ENCODE measurements at places on chromosomes 4 and X.

- DNase-seq, result no peak
These were observed 133.7 kb downstream of the PAPSS1 start for GRCh38 chr4:107586371-107586770.

- DNase-seq, result no peak
These were observed 367.3 kb downstream of the CHIC1 start for GRCh38 chrX:73930300-73930699.

DNA sequence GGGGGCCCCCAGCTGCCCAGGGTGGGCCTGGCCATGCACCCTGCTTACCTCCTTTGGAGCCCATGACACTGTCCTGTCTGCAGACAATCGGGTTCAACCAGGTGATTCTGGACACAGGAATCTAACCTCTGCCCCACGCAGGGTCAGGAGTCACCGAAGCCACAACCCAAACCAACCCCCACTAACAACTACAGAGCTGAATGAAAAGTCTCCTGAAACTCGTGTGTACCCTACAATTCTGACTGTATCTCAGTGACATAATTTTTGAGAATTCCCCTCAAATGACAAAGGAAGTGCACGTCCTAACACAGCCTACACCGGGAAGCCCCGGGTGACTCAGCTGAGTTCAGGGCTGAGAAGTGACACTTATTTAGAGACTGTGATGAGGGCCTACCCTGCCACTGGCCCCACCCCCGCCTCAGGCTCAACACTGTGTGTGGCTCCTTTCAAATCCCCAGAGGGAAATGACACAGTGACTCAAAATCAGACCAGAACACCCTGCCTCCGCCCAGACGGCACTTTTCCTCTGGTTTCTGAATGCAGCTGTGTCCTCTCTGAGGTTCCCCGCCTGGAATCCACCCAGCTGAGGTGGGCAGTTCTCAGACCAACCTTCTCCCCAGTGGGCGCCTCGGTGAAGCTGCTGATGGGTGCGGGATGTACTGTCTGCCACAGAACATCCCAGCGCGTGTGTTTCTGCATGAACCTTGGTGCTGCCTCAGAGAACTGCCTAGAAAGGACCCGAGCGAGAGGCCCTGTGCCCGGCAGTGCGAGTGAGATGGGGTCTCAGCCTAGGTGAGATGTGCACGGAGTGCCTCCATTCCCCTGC is 9.9 kb downstream of the TNIP2 start:
- no peak for DNase-seq

- DNase-seq, result no peak
These were observed 74.8 kb upstream of the SLC34A2 start for GRCh38 chr4:25580633-25581467.

DNA sequence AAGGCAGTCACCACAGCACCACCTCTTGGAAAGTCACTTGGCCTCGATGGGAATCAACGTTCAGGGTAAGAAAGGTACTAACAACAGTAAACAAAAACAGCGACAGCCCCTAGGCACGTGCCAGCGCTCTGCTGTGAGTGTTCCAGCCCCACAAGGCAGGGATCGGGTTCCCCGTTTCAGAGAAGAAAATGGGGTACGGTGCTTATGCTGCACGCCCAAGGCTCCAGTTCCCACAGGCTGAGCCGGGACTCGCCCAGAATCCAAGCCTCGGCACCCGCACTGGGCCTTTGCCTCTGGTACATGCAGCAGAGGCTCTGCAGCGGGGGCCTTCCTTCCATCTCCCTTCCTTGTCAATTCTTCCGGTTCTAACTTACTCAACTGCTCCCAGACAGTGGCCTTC is 37.3 kb downstream of the WDR1 start:
- DNase-seq, result no peak

GRCh38 chr4:120105472-120105871 is 38.8 kb upstream of the MAD2L1 start:
- no peak for DNase-seq

GRCh38 chr4:83276299-83277040 is 8.1 kb downstream of the COQ2 start:
- no peak for DNase-seq

DNA sequence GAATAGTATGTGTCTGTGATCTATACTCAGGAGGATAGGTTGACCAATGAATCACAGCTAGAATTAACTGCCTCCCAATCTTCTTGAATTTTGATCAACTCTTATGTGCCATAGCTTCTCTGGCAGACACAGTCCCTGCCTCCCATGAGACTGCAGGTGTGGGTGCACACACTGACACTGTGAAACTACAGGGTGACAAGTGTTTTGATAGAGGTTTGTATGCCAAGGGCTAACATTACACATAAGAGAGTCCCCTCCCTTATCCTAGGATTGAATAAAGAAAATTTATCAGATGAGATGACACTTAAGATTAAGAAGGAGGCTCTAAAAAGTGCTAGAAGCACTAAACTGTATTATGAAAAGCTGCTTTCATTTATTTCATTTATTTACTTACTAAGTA is 218.4 kb upstream of the BMP3 start:
- DNase-seq, result no peak

DNA sequence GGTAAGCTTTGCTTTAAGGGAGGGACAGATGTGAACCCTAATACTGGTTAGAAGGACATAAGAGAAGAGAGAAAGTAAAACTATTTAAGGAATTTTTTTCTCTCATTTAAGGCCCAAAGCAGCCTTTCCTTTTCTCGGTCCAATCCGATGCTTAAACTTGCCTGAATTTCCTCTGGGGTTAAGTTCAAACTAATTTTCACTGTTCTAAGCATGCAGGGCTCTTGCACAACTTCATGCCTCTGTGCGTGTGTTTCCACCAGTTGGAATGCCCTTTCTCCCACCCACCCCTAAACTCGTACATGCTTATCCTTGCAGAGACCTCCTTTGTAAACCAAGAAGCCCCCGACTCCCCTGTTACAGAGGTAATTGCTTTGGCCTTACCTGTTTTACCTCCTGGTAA is 204.7 kb downstream of the CBR4 start:
- DNase-seq, result no peak

DNA sequence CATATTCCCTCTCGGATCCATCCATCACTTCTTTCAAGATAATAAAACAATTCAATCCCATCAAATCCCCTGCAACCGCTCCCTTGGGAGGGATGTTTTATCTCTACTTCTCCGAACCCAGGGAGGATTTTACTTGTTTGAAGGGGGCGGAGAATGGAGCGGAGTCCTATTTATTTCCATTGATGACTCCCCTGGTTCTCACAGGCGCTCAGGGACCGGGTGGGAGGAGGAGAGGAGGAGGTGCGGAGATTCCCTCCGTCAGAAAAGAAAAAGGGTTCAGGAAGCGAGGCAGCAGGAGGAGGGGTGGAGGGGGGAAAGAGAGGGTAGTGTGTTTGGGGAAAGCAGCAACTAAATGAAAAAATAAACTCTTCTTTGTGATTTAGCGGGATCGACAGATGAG is 2.1 kb downstream of the NDNF start:
- DNase-seq, result no peak

DNA sequence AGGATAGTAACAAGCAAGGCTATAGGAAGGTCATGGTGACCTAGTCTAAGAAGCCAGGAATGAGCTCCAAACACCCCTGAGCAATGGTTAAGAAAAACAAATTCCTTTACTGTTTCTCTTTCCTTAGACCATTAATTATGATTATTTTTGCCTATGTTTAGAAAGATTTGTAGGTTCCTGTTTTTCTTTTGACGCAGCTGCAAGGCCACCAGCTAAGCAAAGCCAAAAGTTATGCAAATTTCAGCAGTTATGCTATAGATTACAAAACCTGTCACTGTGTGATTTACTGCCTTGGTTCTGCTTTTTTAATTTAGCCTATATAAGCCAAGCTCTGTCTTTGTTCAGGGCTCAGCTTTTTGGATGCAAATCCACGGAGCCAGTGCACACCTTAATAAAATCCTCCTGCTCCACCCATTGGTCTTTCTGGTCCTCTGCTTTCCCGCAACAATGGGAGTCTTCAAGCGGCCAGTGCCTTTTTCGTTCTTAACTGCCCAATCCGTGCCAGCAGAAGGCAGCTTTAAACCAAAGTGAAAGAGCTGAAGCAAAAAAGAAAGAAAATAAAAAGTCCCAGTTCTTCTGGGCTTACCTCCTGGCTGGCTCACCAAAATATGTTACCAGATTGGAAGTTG is 1.4 kb upstream of the CEP135 start:
- no peak for DNase-seq

- no peak for DNase-seq
These were observed 183.9 kb downstream of the SNCA start for GRCh38 chr4:89653012-89653411.

DNA sequence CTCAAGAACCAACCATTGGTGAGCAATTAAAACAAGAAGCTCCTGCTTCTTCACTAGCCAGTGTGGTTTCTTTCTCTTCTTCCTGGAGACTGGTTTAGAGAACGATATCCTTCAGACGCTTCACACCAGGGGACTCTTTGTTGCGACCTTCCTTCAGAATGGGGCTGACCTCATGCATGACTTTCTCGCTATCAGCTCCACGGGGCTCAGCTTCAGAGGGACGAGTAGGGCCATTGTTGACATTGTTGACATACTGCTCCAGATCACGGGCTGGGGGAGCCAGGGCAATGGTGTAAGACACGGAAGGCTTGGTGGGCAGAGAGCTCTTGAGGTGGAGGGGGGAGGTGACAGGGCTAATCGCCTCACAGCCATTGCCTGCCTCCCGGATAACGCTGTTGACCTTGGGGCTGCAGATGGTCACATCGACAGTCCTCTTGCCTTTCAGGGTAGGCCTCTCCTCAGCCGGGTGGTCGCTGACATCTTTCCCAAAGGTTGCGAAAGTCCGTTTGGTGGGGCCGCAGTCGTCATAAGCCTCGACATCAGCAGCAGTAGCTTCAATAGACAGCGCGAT is 113.8 kb downstream of the PCDH19 start:
- DNase-seq, result no peak

DNA sequence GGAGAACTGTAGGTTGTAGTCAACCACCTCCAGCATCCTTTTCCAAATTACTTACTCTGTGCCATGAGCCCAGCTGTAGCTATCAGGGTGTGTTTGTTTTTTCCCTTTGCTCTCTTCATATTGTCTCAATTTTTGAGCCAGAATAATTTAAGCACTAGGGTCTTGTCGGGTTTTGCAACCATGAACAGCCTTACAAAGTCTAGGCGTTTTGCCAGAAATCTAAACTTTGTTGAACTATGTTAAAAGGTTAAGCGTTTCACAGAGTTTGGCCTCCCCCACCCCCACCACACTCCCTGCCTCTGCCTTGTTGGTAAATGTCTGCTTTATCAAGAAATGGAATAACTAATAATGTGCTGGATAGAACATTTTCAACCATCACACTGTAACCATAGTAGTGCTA is 190.6 kb upstream of the TTC29 start:
- no peak for DNase-seq

DNA sequence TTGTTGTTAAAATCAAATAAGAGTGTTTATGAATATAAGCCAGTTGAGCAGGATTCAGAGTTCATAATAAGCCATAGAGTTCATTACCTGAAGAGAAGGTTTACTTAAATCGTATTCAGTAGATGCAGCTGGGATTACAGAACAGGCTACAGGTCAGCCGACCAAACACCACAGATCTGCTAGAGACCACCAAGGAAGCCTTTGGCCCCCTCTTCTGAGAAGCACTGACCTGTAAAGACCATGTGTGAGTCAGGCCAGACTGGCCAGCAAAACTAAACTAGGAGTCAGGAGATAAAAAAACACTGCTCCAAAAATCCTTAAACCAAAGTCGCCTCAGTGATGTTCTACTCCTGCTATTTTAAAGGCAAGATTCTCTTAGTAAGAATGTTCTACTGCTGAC is 1125.5 kb downstream of the FAT4 start:
- DNase-seq, result no peak

GRCh38 chr4:95838192-95838591 is 1.7 kb upstream of the PDHA2 start:
- DNase-seq, result no peak

DNA sequence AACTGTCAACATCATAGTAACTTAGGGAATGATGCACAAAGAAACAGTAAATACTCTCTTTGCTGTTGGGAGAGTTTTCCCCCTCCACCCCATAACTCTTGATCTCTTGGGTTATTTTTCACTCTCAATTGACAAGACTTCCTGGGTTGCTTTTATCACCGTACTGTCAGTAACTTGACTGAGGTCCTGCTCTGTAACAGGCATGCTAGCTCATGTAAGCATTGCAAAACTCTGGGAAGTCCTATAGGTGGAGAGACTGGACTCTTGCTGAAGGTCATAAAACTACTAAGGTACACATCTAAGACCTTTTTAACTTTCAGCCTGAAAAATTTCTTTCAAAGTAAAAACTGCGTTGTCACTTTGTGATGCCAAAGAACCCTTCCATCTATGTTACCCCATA is 10.9 kb downstream of the SHROOM3 start:
- DNase-seq, result no peak

DNA sequence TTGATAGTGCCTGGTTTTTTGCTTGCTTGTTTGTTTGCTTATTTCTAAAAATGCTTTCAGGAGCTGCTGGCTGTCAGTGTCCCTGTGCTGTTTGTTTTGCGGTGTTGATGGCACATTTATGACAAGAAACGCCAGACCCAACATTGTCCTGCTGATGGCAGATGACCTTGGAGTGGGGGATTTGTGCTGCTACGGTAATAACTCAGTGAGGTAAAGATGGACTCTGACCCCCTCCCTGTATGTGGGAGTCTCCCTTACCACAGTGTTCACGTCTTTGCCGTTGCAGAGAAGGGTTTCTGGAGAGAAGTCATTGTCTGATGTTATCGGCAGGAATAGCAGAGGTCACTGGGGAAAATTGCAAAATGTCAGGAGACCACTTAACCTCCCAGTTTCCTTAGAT is at the start of gene ARSH:
Gene ARSH, plus strand, starts transcription at position 52 of the 400 bp plus-strand sequence. Its CDS starts 67 bp downstream, at position 119.
- no peak for DNase-seq

GRCh38 chr4:173345648-173346047 is 11.5 kb upstream of the HMGB2 start:
- no peak for DNase-seq

GRCh38 chr4:55312489-55313101 is 33.4 kb upstream of the SRD5A3 start:
- no peak for DNase-seq

GRCh38 chr4:162116095-162116779 is 47.6 kb downstream of the FSTL5 start:
- no peak for DNase-seq

DNA sequence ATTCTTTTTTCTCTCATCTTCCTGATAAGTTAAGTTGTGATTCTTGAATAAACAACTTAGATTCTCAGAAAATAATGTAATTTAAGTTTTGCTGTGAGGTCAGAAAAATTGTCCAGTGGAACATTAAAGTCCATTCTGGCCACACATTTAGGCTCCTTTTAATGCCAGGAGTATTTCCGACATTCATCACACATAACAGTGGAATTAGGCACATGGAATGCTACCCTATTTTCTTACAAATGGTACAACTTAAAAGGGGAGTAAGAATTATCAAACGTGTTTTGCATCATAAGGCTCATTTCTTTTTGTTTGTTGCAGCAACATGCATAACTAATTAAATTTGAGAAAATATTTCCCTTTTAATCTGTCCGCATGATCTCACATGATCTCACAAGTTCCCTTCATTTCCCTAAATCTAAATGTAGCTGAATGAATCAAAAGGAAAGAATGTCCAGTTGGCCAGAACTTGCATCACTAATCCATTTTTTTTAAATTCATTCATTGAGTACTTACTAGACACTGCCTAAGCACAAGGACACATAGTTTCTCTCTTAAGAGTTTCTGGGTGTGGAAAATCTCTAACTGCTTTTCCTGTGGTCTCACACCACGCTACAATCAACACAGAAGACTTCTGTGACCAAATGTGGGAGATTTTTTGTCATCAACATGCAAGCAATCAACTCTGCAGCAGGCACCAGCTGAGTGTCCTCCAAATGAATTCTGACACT is 22.0 kb downstream of the SPARCL1 start:
- no peak for DNase-seq

GRCh38 chr4:164807611-164808010 is 53.7 kb downstream of the SMIM31 start:
- no peak for DNase-seq
